ENCODE measurements at places on chromosomes 6 and 20.

- DNase-seq = no peak
These were observed 10.3 kb downstream of the GFRA4 start for GRCh38 chr20:3652676-3653596.

GRCh38 chr6:89941031-89941762, 46.9 kb downstream of the GJA10 start:
- DNase-seq = no peak

DNA sequence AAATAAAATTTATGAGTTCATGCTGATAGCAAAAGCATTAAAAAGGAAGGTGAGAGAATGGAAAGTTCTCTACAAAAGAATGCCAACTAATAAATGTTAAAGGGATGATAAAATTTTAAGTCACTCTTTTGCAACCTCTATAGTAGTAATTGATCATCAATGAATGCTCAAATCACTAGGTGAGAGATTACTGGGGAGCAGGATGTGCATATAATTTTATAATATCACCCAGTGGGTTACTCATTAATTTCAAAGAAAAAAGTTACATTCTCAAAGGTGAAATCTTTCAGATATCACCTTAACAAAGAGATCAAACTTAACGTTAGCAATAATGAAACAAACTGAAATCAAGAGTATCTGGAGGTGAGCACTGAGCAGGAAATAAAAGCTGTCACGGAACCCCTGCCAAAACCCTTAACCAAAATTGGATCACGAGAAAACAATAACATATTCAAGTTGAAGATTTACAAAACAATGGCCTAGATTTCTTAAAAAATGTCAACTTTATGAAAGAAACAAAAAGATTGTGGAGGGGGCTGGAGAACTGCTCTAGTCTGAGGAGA, 45.5 kb upstream of the TMEM244 start:
- DNase-seq = no peak

GRCh38 chr6:27806981-27807440, 105.2 kb downstream of the OR2B2 start:
- no peak for DNase-seq

GRCh38 chr6:70889270-70889669, 67.6 kb downstream of the B3GAT2 start:
- DNase-seq = no peak

DNA sequence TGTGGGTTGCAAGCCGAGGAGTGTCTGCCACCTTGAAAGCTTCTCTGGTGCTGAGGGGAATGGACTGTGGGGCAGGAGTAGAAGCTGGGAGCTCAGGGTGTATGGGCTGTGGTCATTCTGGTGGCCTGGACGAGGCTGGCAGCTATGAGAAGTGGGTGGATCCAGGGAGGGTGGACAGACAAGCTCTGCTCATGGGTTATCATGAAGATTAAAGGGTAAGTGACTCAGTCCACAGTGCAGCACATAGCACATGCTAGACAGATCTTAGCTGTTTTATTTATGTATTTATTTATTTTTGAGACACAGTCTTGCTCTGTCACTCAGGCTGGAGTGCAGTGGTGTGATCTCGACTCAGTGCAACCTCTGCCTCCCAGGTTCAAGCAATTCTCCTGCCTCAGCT, 13.8 kb downstream of the RSPO4 start:
- no peak for DNase-seq

GRCh38 chr6:63476302-63476701, 96.0 kb upstream of the LOC128125822 start:
- DNase-seq = no peak

Measured in T-helper 22 cell (primary cell).